ENCODE measurements at places on chromosomes 4 and X.

DNA sequence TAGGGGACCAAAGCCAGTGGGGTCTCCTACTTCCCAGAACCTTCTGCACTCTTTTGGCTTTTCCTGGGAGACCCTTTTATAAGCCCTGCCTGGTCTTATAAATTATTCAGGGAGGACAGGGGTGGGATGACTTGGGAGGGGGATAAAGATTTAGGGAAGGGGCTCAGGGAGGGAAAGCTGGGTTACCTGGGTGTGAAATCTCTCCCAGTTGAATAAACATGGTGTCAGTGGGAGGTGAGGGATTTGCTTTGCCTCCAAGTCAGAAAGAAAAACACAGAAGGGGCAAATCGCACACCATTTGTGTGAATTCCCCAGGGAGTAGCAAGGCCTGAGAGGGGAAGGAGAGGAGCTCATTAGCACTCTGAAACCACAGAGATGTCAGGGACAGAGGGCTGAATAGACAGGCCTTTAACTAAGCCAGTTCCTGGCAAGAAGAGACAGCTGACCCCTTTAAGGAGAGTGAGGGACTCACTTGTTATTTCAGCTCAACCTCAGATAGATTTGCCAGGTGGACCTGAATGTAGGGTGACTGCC lies at the start of gene RIPPLY1:
TSS of gene RIPPLY1 (minus strand) at position 51 of the 534 bp plus-strand sequence. CDS start 54 bp downstream, outside the sequence.
- no peak for DNase-seq
- H3K36me3 ChIP-seq: no peaks in the 10 kb centered on the region
- H3K27ac ChIP-seq: no peak within 1 kb of the TSS
- no peak within 1 kb of the TSS for H3K4me3 ChIP-seq
- H3K4me1 ChIP-seq: peaks cover 2% of the 10 kb centered on the region

DNA sequence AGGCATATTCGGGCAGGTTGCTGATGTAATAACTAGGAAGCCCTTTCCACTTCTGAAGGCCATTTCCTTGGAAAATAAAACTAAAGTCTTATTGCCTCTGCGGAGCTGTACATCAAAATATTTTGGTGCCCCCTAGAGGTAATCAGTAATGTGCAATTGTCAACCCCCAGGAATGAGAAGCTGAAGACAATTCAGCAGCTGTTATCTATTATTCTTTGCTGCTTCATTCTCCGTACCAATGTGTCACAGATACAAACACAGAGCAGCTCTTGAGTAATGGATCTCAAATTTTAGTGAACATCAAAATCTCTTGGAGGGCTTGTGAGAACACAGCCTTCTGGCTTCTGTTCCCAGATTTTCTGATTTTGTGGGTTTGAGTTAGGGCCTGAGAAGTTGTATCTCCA lies 3.5 kb upstream of the SLIT2 start:
- H3K36me3 ChIP-seq: no peaks in the 10 kb centered on the region
- H3K4me1 ChIP-seq: peaks cover 12% of the 10 kb centered on the region
- H3K4me3 ChIP-seq: no peak overlapping the region
- no peak for DNase-seq
- peaks cover 19% of the 10 kb centered on the region for H3K27me3 ChIP-seq

DNA sequence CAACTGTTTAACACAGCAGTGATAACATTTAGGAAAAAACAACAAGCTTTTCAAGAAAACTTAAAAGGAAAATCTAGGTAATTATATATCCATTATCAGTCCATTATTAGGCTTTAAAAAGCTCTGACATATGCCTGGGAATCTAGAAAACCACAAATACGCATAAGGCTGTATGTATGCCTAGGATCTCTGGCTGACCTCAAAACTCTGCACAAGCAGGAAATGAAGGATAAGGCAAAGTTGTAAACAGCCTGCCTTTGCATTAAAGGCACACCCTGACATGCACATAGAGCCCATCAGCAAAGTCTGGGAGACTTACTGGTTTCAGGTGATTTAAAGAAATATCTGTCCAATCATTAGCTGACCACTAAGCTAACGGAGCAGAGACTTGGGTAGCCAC lies 14.0 kb downstream of the TIMP1 start:
- H3K27me3 ChIP-seq: no peaks in the 10 kb centered on the region
- H3K27ac ChIP-seq: peak overlapping the region; percentile 73
- DNase-seq: no peak
- H3K4me3 ChIP-seq: no peak overlapping the region
- H3K36me3 ChIP-seq: peaks cover 7% of the 10 kb centered on the region

GRCh38 chr4:23889391-23889790 lies 456 bp downstream of the PPARGC1A start:
- H3K27me3 ChIP-seq: peaks cover 27% of the 10 kb centered on the region
- no peak overlapping the region for H3K27ac ChIP-seq

DNA sequence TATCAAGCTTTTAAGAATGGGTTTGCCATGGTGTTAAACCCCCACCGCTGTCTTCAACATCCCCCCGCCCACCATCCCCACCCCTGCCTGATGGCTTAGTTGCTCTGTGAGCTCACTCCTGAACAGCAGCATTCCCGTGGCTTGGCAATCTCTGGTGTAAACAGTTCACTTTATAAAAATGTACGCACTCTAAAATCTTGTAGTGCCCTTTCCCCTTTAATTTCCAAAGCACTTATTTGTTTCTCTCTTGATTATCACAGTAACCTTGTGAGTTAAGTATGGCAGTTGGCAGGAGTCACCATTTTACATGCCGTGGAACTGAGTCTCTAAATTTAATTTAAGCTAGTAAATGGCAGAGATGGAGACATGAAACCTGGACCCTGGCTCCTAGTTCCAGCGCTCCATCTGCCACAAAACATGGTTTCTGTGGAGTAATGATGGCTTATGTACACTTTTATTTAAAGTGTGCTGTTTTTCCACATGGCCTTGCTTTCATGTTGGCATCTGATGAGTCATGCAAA lies 123.1 kb downstream of the AFF1 start:
- H3K4me3 ChIP-seq: no peak overlapping the region
- peaks cover 26% of the 10 kb centered on the region for H3K36me3 ChIP-seq
- peaks cover 58% of the 10 kb centered on the region for H3K4me1 ChIP-seq

Data from activated naive CD4-positive, alpha-beta T cell treated with anti-CD3 and anti-CD28 coated beads for 36 hours (primary cell).